ENCODE measurements at places on chromosomes 1 and 21. TPM values are rescaled to one million over a fixed set of nuclear protein-coding genes. Genes with fewer than 3 reads are reported as not detected.

C8B gene
- total RNA-seq: not detected

NBPF6 gene
- not detected for total RNA-seq

ATP8B2 gene
- total RNA-seq: 41.8 TPM

SLC6A9 gene
- 11.5 TPM for total RNA-seq
